ENCODE measurements at places on chromosomes 3 and 15. TPM values are rescaled to one million over a fixed set of nuclear protein-coding genes. Genes with fewer than 3 reads are reported as not detected.

GRCh38 chr15:72591361-72591760 is 63.1 kb upstream of the GOLGA6B start:
- DNase-seq, result no peak

DNA sequence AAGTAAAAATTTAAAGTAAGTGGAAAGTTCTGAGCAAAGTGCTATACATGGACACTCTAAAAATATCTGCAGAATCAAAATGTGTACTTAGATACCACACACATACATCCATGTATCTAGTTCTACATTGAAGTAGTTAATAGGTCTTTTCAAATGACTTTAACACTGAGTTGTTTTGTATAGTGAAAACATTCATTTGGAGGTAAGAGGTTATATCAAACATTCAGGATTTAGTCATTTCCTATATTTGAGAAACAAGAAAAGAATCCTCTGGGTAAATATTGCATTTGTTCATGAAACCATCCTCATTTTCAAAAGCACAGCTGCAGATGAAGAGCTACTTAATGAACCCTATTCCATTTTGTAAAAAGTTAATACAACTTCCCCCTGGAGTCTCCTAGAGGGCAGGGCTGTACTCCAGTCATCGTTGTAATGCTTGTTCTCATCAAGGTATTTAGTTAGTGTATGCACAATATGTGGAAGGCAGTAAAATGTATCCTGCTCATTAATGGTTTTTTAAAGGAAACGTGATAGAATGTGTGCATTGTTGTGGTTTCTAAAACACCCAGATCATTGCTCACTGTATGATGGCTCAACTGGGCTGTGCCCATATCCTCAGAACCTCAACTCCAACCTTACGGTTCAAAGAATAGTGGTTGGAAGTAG is 26.2 kb downstream of the ARPP21 start:
- no peak for DNase-seq

DNA sequence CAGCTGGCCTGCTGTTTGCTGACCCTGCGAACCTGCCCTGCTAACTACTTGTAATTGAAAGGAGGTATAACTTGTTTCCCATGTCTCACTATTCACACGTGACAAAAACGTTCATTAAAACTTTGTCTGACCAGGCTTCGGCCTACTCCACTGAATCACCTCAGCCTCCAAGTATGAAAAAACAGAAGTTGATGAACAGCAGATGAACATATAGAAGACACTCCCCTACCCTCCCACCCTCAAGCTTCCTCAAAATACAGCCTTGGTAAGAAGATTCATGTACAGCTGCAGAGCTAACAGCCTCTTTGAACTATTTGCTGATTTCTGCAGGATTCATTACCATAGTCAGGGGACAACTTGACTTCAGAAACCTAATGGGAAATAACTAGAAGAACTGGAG is 10.7 kb downstream of the RBM15B start:
- no peak for DNase-seq

DNA sequence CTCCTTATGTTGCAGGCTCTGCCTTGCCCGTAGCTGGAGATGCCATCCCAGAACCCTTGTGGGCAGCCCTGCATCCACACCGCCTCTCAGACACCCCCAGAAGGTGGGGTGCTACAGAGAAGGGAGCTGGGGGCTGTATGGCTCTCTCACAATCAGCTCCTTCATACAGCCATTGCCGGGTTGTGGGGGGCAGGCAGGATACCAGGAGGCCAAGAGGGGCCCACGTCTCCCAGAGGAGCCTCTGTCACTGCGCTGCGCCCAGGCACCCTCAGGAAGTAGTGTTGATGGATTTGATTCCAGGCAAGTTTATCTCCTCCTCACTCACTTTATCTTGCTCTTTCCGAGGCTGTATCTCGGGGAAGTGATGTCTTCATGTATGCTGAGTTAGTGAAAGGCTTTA is 171.6 kb downstream of the CHDH start:
- DNase-seq, result no peak

GRCh38 chr3:63067999-63068645 is 192.9 kb upstream of the CADPS start:
- DNase-seq, result no peak

GRCh38 chr3:42855547-42856380 is 19.9 kb downstream of the CYP8B1 start:
- DNase-seq, result no peak

GRCh38 chr3:162052636-162053035 is 556.0 kb downstream of the OTOL1 start:
- DNase-seq, result no peak

DNA sequence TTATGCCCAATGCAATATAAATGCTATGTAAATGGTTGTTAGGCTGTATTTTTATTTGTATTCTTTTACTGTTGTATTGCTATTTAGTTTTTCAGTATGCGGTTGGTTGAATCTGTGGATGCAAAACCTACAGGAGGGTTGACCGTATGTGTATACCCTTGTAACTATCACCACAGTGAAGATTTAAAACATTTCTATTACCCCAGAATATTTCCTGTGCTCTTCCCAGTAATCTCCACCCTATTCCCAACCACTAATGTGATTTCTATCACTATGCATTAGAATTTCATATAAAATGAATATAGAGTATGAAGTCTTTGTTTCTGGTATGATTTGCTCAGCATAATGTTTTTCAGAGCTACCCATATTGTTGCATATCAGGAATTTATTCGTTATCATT is 705.0 kb downstream of the MECOM start:
- no peak for DNase-seq

DNA sequence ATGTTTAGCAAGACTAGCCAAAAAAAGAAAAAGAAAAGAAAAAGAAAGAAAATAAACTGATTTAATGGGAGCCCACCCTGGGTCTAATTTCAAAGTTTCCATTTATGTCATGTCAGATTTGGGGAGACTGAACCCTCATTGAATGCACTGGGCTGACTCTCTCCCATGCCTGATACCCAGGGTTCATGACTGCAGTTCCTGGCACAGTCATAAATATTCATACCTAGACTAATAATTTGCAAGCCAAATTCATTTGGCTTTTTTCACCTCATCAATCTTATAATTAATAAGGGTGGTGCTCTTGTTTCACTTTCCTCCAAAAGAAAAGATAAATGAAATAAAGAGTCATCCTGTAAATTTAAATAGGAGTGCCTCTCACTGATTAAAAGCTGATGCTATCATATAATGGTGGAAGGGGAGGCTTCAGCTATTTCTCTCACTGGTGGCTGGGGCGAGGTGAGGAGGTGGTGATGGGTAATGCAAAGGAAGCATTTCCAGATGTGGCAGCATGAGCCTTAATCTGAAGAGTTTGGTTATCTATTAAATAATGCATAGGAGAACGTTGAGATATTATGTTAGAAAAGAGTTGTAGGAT is 224.5 kb downstream of the MEIS2 start:
- DNase-seq, result no peak

DNA sequence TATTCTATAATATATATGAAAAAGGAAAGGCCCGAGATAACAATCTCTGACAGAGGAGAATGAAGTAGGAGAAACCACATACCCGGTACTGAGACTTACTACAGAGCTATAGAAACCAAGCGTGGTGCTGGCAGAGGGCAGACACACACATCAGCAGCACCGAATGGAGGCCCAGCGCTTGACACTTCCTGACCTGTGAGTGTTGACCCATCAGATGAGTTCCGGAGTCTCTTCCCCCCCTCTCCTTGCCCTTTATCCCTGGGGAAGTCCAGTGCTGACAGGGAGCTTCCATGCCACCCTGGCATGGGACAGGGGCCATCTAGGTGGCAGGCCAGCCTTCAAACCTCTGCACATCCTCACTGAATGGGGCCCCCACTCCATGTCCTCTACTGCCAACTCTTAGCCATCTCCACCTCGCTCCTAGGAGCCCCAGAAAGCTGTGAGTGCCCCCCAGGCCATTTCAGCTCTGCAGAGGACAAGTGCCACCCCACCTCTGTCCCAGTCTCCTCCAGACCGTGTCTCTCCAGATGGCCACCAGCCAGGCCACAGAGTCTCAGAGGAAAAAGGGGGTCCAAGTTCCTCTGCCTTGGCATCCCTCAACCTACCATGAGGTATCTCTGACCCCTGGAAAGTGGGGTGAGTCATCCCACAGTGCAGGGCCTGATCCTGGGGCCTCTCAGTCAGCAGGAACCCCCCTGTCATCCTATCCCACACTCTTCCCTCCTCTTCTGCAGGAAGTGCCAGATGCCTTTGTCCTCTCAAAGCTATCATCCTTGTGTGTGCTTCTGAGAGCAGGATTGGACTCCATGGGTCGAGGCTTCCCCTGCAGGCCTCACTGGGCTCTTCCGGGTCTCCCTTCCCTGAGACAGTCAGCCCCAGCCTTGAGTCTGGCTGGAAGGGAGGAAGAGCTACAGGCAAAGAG is 116.5 kb upstream of the ALDH1A3 start:
- DNase-seq, result no peak

GRCh38 chr3:194387926-194388418 is 11.1 kb downstream of the GP5 start:
- no peak for DNase-seq

DNA sequence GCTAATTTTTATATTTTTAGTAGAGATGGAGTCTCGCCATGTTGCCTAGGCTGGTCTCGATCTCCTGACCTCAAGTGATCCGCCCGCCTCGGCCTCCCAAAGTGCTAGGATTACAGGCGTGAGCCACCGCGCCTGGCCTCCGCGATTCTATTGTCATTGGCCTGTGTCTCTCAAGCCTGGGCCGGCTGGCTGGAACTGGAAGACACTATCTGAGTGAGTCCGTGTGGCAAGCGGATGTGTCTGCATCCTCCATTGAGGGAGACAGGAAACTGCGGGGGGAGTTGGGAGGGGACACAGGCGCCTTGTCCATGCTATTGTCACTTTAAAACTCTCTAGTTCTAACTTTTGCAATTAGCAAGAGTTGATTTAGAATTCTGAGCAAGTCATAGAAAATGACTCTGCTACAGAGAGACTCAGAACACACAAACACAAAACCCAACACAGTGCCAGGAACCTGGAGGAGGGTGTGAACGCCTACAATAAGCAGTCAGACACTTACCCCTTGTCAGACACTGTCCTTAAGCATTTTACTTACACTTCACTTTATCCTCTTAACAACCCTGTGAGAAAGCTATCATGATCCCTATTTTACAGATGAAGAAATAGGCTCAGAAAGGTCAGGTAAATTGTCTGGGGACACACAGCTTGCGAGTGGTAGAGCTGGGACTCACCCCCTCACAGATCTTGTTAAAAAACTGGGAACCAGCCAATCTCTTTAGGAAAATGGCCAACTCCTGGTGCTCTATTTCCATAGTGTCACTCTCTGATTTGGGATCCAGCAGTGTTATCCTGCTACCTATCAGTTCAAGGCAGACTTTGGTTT is 38.7 kb downstream of the ANP32A start:
- no peak for DNase-seq

GABRG3 gene
- total RNA-seq, result not detected

SKOR1 gene
- total RNA-seq, result 0.16 TPM

UMPS gene
- total RNA-seq, result 74.1 TPM

All from CD8-positive, alpha-beta memory T cell (primary cell).